ENCODE measurements at places on chromosomes 3 and 15.

DNA sequence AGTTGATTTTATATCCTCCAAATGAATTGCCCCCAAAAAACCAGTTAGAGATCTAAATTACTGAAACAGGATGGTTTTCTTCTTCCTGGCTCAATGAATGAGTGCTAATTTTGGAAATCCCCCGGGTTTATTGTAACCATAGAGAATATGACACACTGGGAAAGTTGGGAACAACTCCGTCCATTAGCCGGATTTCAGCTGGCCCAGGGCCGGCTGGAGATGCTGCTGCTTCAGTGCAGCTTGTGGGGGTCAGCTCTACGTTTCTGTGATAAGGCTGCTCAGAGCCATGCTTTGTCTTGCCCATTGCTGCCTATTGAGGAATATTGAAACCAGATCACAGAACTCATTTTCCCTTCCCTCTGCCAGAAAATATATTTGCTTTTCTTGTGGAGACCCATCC, 20.3 kb downstream of the GYG1 start:
- DNase-seq: no peak

DNA sequence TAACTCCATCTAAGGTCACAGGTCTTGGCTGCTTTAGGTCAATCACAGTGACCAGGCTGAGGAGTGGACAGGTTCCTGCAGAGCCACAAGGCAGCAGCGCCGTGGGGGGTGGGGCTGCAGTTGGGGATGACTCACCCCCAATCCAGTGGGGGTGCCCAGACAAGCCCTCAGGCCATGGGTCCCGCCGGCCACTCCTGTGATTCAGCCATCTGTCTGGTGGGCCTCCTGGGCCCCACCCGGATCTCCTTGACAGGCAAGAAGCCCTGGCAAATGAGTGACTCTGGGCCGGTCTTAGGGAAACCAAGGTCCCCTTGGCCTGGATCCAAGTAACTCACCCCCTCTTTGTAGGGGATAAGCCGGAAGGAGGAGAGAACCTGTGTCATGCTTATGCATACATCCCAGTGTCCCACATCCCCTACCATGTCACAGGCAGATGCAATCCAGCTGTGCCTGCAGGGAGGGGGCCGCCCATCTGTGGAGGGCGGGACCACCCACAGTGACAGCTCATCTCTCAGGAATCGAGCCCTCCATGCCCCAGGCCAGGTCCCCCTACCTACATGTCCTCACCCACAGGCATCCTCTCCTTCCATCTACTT, 495 bp upstream of the COL7A1 start:
- DNase-seq: peak; percentile 15

- DNase-seq: no peak
Measured at GRCh38 chr3:130850843-130851242, 43.0 kb upstream of the ATP2C1 start.

GRCh38 chr15:36426691-36427090, 152.7 kb upstream of the CDIN1 start:
- DNase-seq: no peak

GRCh38 chr3:101828691-101829436, 20.4 kb upstream of the NFKBIZ start:
- DNase-seq: no peak

DNA sequence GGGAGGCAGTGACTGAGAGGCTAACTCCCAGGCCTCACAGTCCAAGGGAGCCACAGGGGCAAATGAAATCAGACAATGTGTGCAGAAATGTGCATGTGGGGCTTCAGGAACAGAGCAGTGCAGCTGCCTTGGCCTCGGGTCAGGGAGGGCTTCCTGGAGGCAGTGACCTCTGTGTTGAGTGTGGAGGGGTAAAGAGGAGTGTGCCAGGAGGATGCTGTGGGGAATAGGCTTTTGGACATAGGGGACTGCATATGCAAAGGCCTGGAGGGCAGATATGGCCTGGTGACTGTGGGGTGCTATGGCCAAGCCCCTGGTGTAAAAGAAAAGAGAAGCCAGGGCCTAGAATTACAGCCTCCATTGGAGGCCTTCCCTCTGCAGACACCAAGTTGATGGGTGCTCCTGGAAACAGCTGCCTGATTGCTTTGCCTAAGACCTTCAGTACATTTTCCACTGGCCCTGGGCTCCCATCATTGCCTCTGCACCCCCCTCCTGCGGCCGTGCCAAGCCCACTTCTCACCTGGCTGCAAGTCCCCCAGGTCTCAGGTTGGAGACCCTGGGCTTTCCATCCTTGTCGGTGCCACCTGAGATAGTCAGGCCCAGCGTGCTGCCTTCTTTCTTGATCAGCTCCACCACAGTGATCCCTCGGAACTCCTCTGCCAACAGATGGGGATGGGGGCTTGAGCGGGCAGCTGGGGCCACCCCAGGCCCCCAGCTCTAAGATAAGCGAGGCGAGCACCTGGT, 15.1 kb downstream of the GRIP2 start:
- no peak for DNase-seq

DNA sequence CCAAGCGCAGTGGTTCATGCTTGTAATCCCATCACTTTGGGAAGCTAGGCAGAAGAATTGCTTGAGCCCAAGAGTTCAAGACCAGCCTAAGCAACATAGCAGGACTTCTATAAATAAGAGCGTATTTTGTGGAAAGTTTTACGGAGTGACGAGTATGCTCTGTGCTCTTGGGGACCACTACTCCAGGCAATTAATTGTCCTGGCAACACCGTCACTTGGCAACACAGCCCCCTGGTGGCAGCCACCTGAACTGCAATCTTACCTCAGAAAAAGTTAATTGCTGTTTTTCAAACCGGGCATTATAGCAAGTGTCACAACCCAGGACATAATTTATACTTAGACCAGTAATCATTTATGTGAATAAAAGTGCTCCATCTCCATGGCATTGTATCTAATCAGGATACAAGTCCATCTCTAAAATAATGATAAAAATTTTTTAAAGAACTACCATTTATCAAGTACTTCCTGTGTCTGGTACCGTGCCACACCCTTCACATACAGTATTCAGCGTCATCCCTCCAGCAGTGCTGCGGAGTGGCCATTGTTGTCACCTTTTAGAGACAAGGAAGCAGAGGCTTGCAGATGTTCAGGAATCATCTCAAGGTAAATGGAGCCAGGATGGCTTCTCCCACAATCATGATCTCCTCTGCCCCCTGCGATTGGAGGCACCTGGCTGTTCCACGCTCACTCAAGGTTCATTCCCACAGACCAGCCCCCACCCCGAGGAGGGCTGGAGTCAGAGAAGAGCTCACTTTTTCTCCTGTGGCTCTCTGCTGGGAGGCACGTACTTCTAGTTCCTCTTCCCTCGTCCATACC, 34.5 kb downstream of the PLA2G4D start:
- no peak for DNase-seq

GRCh38 chr3:125257536-125257935, 45.0 kb upstream of the SLC12A8 start:
- DNase-seq: no peak

DNA sequence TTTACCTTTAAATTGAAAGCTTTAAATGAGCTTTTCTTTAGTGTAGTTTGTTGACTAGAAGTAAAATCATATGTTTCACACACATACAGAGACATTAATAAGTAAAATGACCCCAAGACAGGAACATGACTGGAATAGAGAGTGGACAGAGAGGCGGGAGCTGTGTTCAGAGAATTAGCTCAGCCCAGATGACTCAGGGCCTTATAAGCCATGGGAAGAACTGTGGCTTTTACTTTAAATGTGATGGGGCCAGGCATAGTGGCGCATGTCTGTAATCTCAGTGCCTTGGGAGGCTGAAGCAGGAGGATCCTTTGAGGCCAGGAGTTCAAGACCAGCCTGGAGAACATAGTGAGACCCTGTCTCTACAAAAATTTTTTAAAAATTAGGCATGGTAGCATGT, 26.7 kb downstream of the SACM1L start:
- no peak for DNase-seq

DNA sequence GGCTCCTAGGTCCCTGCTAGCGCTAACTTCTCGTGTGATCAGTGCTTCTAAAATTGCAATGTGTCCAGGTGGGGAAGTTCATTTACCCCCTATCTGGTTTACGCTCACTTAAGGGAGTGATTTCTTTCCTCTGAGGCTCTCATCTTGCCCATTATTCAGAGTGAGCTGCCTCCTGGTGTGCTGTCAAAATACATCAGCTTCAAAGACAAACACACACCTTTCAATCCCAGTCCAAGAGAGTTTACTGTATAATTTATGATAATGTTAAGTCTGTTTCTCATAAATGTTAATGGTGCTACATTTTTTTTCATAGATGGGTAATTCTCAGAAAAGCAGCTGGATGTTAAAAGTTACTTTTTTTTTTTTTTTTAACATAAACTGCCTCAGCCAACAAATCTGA, 112.3 kb downstream of the RORA start:
- DNase-seq: no peak

DNA sequence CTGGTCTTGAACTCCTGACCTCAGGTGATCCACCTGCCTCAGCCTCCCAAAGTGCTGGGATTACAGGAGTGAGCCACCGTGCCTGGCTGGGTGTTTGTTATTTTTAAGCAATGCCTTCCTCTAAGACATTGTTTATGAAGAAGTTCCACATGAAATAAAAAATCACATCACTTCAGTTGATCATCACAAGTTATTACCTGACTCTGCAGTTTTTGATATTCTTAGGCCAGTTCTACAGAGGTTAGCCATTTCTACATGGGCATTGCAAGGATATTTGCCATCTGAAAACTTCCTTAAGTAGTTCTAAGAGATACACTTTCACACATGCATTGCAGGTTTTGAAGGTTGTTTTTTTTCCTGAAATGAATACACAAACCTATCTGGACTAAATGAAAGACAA, 82.1 kb downstream of the PYDC2 start:
- DNase-seq: no peak

GRCh38 chr3:84277562-84278224, 681.1 kb upstream of the CADM2 start:
- DNase-seq: no peak

- no peak for DNase-seq
Measured at GRCh38 chr3:108569336-108569735, 19.9 kb downstream of the CIP2A start.

- no peak for DNase-seq
Measured at GRCh38 chr3:46564190-46565021, 1.7 kb downstream of the LRRC2 start.

DNA sequence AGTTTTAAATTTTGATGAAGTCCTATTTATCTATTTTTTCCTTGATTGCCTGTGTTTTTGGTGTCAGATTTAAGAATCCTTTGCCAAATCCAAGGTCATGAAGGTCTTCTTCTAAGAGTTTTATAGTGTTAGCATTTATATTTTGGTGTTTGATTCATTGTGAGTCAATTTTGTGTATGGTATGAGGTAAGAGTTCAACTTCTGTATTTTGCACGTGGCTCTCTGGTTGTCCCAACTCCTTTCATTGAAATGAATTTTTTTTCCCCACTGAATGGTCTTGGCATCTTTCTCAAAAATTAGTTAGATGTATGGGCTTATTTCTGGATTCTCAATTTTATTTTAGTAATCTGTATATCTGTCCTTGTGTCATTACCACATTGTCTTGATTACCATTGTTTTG, 57.1 kb upstream of the STRIT1 start:
- no peak for DNase-seq

GRCh38 chr3:100776746-100777145, 67.5 kb downstream of the TFG start:
- DNase-seq: no peak

DNA sequence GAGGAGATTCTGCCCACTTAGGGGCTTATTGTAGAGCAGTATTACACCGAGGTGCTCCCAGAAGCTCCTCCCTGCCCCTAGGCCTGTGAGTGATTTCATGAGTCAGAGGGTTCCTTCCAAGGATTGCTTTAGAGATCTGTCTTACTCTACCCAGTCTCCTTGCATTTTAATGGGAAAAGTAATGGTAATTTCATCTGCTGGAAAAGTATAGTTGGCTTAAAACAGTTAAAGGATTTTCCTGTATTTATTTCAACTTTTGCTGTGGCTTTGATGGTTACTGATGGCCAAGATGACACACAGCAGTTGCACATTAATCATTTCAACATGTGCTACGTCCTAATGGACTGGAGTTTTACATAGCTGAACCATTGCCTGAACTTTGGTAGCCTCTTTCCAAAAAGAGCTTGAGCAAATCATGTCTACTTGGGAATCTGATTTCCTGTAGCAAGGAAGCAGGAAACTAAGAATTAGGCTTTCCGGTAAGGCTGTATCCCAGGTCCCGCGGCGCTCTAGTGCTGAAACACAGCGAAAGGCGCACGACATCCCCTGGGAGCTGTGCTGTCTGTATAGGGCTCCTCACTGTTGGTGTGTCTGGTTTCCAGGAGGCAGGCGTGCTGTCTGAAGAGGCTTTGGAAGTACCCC, 9.2 kb upstream of the PGPEP1L start:
- DNase-seq: no peak

DNA sequence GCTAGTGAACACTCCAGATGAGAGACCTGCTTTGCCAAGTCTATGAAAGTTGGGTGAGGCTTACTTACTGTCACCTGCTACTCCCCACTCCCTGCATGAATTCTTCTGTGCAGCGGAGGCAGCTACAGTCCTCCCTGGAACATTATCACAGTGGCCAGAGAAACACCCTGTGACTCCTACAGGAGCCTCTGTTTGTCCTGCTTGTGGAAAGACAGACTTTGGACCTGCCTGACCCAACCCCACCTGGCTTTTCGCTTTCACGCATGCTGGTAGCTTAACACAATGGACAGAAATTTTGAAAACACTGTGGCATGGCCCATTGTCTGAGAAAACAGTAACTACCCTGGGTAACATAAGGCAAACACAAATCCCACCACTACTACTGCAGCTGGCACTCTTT, 1565.5 kb upstream of the CADM2 start:
- no peak for DNase-seq

GRCh38 chr3:47522082-47522987, 8.8 kb upstream of the ELP6 start:
- peak; percentile 79 for DNase-seq

GRCh38 chr3:169091196-169091823, 572.2 kb downstream of the MECOM start:
- peak; percentile 46 for DNase-seq

GRCh38 chr3:120796976-120797375, 54.4 kb downstream of the GTF2E1 start:
- no peak for DNase-seq

DNA sequence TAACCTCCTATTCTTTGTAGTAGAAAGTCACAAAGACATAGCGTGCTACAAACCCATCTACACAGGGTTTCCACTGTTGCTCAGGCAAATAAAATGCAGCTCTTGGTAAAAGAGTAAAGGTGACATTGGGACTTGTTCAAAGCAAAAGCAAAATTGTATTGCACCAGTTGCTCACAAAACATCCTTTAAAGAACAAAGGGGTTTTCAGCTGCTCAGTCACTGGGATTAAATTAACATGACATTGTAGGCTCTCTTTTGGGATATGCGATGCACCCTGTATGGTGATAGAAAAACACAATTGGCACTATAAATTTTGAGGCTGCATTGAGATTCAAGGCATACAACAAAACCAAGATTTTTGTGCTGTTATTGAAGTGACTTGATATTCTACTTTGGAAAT, 447.3 kb upstream of the CNTN3 start:
- no peak for DNase-seq

Data from astrocyte of the cerebellum (primary cell).